GM12878 (cell line): ENCODE measurements at places on chromosomes 1 and 21. TPM values are rescaled to one million over a fixed set of nuclear protein-coding genes. Genes with fewer than 3 reads are reported as not detected.

DNA sequence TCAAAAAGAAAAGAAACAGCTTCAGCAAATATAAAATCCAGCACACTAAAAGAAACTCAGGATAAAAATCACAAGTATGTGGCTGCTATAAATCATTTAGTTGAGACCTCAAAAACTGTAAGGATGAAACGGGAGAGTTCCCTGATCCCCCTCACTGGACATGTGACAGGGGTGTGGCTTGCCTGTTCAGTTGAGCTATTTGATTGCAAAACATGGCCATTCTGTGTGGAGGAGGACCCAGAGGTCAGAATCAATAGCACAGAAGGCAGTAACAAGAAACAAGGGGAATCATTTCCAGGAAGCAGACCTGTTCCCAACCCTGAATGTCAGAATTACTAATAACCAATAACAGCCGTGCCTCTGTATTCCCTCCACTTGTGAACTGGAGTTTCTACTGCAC is 27.9 kb downstream of the RBM11 start:
- H3K4me3 ChIP-seq = no peak overlapping the region
- H3K4me1 ChIP-seq = no peaks in the 10 kb centered on the region
- H3K27ac ChIP-seq = no peak overlapping the region
- H3K27me3 ChIP-seq = no peaks in the 10 kb centered on the region

DNA sequence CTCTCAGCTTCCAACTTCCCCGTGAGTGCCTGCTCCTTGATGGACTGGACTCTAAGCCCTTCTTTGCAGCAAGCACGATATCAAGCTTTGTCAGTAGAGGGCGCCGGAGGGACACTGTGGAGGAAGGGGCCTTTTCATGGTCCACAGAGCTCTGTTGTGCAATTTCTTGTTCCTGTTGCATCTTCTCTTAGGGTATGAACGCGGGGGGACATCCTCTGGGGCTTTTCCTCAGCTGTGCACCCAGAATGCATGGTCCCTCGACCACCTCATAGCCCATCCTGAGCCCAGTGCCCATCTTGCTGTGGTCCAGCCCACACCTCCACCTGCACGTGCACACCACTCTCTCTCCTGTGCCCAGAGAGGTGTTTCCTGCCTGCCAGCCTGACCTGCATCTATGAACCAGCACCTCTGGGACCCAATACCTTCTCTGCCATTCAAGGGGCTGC is 556.8 kb downstream of the PTPRU start:
- no peak for DNase-seq
- no peaks in the 10 kb centered on the region for H3K4me1 ChIP-seq
- H3K36me3 ChIP-seq = no peaks in the 10 kb centered on the region
- no peaks in the 10 kb centered on the region for H3K27me3 ChIP-seq

- no peak overlapping the region for H3K27ac ChIP-seq
- no peaks in the 10 kb centered on the region for H3K4me1 ChIP-seq
- DNase-seq = no peak
- H3K4me3 ChIP-seq = no peak overlapping the region
Measured at GRCh38 chr1:59497616-59498015, 200.7 kb downstream of the FGGY start.

GRCh38 chr1:149965440-149965839 is 28.8 kb upstream of the MTMR11 start:
- H3K27me3 ChIP-seq = no peaks in the 10 kb centered on the region
- no peak overlapping the region for H3K4me3 ChIP-seq
- H3K27ac ChIP-seq = no peak overlapping the region
- peaks cover 7% of the 10 kb centered on the region for H3K36me3 ChIP-seq

DNA sequence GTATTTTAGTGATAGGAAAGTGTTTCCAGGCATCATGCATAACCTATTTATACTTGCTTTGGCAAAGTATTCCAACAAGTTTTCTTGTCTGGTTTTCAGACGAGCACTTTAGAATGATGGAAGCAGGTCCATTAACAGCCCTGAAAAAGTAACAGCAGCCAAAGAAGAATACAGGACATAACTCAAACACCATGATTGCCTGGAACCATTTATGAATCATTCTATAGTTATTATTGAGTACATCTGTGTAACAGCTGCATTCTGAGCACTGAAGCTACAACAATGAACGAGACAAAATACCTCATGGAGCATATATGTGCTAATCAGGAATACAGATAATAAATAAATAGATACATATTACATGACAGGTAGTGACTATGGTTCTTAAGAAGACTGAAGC is 12.6 kb downstream of the IL10RB start:
- no peak overlapping the region for H3K4me3 ChIP-seq
- H3K27me3 ChIP-seq = no peaks in the 10 kb centered on the region
- no peaks in the 10 kb centered on the region for H3K4me1 ChIP-seq
- H3K36me3 ChIP-seq = peaks cover 16% of the 10 kb centered on the region
- H3K27ac ChIP-seq = no peak overlapping the region

DNA sequence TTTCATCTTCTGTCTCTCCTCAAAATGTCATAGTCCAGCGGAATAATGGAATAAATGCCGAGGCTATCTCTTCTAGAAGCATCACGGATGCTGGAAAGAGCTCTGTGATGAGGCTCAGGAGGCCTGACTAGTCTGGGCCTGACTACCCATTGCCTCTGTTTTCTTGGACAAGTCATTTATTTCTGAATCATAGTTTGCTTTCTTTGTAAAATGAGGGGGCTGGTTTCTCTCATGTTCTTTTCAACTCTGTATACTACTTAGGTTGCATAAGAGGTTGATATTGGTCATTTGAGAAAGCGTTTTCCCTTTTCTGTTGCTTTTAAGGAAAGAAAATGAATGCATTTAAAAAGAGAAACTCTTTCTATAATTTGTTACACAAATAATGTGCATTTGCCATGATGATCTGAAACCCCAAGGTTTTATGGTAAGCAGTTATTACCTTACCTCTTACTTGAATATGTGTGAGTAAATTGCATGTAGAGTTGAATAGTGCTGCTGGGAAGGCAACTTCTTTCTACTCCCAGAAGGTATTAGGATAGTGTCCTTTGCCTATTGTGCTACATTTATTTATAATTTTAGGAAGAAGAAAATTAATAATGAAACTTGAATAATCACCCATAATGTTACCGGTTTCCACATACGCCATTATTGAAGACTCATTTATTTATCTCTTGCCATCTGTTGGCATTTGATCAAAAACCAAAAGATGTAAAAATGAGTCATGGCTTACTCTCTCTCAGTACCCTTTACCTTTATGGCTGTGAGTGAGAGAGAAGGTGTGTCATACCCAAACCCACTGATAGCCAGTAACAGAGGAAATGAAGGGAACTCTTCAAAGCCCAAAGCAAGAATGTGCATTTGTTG is 179.1 kb downstream of the FASLG start:
- peaks cover 2% of the 10 kb centered on the region for H3K27me3 ChIP-seq
- no peak overlapping the region for H3K27ac ChIP-seq
- no peak overlapping the region for H3K4me3 ChIP-seq
- H3K4me1 ChIP-seq = no peaks in the 10 kb centered on the region

The TRIM58 gene
- not detected in 2 replicates for total RNA-seq
